ENCODE measurements at places on chromosomes 2 and 18.

GRCh38 chr2:112623913-112624777 lies 21.6 kb upstream of the SLC20A1 start:
- DNase-seq = peak; percentile 73

- no peak for DNase-seq
Measured at GRCh38 chr2:134391751-134392160, 137.9 kb downstream of the MGAT5 start.

DNA sequence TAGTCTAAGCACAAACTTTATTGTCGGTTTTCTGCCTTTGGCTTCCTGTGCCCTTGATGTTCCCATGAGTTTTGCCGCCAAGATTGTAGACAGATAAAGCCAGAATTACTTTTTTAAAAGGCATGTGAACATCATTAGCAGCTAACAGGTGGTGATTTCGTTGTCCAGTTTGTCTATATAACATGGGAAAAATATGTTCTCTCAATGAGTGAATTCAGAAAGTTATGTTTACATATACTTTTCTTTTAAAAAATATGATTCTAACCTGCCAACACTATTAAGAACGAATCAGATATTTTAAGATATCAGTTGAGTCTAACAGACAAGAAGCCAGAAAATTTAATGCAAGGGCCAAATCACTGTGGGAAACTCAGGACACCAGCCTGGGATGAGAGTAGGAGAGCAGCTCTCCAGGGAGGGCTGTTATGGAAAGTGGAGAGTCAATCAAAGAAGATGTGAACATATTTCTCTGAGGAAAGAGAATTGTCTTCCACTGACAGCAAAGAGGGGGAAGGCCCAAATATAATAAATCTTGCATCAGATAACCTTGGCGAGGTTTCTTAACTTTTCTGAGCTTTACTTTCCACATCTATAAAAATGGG lies 311.3 kb downstream of the ARHGAP15 start:
- DNase-seq = no peak

DNA sequence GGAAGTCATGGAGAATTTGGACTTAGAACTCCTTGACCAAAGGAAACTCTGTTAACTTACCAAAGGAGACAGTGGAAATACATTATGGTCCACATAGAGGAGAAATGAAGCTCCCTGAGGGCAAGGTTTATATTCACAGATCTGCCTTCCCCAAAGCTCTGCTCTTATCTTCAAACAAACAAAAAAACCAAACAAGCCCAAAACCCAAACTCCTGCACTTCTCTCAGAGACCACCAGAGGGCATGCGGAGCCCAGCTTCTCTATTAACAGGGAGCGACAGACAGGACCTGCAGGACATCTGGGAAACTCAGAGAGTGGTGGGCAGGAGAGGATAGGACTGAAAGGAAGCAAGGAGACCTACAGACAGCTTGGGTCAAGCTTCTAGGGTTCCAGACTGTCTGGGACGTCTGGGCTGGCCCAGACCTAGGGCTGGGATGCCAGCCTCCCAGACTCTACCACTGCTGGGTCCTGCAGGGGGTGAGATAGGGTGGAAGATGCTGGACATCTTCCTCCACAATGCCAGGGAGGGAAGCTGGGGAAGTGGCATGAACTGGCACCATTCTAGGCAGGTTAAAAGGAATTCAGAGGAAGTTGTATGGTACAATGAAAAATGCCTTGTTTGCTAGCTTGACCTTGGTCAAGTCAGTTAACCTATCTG lies 4.0 kb upstream of the WNT10A start:
- peak; percentile 86 for DNase-seq

- DNase-seq = no peak
Measured at GRCh38 chr18:78974115-78974761, 5.4 kb upstream of the SALL3 start.

DNA sequence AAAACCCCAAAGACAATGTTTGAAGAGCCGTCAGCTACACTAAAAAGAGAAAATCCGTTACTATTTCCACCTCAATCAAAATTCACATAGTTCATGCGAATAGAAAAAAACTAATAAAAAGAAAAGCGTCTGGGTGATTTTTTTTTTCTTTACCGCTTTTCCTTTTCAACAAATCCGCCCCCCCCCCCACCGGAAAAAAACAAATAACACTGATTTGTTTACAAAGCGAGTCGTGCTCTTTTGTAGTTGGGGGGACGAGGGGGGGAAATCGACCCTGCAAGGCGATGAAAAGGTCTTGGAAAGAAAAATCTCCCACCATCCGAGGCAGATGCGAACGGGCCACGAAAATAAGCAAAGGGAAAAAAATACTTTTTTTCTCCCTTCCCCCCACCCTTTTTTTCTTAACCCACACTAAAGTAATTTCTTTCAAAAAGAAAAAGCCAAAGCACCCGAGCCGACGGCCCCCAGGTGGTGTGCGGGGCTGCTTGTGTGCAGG lies 638 bp downstream of the ZNF521 start:
- DNase-seq = no peak

DNA sequence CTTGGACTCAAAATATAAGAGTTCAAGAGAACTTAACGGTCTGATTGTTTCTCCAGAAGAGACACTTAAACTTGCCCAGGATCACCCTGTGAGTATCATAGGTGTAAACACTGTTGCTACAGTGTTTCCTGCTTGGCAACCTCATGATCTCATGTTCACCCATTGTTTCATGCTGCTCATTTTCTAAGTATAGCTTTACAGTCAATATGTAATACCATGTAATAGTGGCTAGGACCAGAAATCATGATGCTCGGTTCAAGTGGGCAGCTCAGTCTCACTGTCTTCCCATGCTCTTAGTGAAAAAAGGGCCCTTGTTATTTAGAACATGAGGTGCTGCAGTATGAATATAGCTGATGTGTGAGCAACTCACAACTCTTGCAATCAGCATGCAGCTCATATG lies 157.5 kb downstream of the CERS6 start:
- DNase-seq = no peak

All from CD4-positive, alpha-beta T cell treated with Interleukin-10 for 1 hour (primary cell).